ENCODE measurements at places on chromosomes 3 and 15. TPM values are rescaled to one million over a fixed set of nuclear protein-coding genes. Genes with fewer than 3 reads are reported as not detected.

SMAD6 gene
- total RNA-seq: 3.9 TPM

TMIE gene
- 0.16 TPM for total RNA-seq

IGF2BP2 gene
- total RNA-seq: 60.4 TPM

GOLGA6L4 gene
- 1.3 TPM for total RNA-seq

MOBP gene
- total RNA-seq: under 0.01 TPM

ETV5 gene
- 9.9 TPM for total RNA-seq

FAM174B gene
- total RNA-seq: 5.3 TPM

DHFR2 gene
- 1.1 TPM for total RNA-seq

LMCD1 gene
- total RNA-seq: 20.6 TPM

SCN11A gene
- 0.06 TPM for total RNA-seq

PRICKLE2 gene
- 2.2 TPM for total RNA-seq

Data from bladder microvascular endothelial cell (primary cell).